T-cell (primary cell): ENCODE measurements at places on chromosomes 3 and 15. TPM values are rescaled to one million over a fixed set of nuclear protein-coding genes. Genes with fewer than 3 reads are reported as not detected.

HRG gene
- total RNA-seq: not detected

SSUH2 gene
- total RNA-seq: not detected

SLC9C1 gene
- not detected for total RNA-seq

GUCA1C gene
- total RNA-seq: not detected

DNA sequence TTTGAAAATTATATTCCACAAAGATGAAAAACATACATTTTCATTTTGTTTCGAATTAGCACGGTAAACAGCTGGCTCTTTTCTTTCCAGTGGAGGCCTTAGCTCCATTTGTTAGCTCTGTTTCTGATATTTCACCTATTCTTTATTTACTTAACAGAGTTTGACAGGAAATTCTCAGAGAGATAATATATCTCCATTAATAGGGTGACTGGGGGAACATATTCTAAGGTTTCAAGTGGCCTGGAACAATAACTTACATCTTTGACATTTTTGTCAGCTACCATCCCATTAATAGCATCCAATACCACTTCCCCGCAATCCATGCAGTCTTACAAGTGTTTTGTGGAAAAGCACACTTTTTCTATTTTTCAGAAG lies 577.6 kb upstream of the MDFIC2 start:
- DNase-seq: no peak

GRCh38 chr15:71189718-71190117 lies 74.4 kb downstream of the THSD4 start:
- no peak for DNase-seq

DNA sequence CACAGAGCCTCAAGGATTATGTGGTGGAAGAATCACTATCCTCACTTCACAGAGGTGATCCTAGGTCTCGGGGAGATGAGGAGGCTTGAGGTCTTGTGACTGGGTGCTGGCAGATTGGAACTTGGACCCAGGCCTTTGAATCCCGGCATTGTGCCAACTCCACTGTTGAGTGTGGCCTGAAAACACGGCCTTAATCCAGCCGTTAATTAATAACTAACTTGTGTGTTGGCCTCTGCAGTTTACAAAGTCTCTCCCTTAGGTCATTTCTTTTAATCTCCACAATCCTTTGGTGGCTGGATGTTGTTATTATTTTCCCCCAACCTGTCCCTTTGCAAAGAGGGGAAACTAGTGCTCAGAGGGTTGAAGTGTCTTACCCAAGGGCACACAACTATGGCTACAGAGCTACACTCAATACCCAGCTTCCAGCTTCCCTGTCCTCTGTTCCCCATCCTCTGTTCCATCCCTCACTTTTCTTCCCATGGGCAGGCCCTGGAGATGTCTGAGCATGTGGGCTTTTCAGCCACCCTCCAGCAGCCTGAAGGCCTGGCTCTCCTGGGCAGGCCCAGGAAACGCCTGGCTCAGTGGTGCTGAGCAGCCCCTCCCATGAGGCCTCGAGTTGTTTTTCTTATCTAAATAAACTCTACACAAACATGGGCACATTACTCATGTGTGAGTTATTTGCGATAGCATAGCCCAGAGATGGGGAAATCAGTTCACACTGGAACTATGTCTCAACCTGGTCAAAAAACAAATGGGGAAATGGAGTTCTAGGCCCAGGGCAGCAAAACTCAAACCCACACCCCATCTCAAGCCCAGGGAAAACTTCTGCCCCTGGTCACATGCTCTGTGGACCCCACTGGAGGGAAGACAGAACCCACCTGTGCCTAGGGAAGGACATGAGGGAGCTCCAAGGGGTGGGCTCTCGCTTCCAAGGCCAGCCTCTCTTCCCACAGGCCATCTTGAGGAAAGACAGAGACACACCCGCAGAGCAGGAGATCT lies 16.8 kb upstream of the SMAD3 start:
- DNase-seq: no peak

DNA sequence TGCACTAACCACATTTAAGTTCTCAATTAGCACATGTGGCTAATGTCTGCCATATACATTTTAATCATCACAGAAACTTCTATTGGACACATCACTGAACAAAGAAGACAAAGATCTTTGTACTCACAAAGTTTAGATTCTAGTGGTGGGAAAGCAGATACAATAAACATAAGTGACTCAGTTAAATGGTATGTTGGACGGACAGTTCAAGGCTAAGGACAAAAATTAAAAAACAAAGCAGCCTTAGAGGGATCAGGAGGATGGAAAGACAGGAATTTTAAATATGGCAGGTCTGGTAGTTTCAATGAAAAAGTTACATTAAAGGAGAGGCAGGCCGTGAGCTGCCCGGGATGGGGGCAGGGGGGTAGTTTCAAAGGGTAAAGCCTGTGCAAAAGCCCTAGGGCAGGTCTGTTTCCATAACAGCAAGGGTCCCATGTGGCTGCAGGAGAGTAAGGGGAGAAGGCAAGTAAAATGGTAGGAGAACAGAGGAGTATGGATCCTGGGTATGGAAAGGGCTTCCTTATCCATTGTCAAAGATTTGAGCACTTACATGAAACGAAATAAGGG lies 220.7 kb downstream of the FHIT start:
- DNase-seq: no peak

DNA sequence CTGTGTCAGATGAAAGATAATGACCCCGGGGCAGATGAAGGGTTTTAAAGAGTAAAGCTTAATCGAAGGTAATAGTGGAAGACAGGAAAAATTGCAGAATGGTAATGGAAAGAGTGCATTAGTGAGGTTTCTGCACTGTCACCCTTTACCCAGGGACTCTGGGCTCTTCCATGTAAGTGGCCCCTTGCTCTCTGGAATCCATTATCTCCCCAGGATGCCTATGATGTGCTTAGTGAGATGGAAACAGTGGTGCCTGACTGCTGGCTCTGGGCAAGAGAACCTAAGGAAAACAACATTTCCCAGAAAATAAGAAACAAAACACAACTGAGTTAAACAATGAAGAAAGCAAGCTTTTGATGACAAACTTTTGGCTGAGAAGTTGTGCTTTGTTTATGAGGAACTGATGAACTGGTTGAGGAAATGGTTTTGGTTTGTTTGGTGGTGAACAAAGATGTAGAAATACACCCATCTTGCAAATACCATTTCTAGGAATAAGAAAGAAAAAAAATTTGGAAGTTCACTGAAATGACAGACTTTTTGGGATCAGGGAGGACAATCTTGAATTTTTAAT lies 119.9 kb upstream of the RASGRP1 start:
- no peak for DNase-seq

GRCh38 chr15:26017665-26018064 lies 154.5 kb upstream of the ATP10A start:
- no peak for DNase-seq

- DNase-seq: no peak
These were observed 154.5 kb upstream of the TBL1XR1 start for GRCh38 chr3:177351757-177352158.

DNA sequence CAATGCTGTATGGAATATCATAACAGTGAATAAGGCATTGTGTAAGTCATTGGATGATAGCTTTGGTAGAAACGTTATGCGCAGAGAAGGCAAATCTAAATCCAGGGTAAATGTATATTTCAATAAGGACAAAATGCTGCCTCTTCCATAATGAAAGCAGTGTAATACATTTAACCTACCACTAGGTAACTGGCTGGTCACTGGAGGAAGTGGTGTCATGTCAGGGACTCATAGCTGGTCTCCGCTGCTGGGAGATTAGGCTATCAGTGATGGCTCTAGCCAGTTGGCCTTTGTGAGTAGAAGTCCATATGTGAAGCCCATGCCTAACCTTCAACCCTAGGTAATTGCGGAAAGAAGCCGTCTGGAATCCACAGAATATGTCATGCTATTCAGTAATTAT lies 140.9 kb downstream of the NLGN1 start:
- DNase-seq: no peak

DNA sequence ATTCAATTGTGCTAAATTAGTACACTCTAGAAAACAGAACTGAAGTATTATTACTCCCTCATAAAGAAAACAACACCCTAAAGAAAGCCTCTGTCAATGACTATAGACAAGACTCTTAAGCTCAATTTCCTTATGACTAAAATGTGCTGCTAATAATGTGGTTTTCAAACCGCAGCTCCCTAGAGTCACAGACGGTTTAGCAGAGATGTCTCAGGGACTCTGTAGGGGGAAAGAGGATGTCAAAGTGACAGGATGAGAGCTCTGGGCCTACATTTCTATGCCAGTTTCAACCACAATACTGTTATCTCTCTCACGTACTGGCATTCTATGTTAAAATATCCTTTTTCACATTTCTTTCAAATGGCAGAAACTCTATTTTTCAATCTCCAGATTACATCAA lies 37.6 kb upstream of the WDR49 start:
- DNase-seq: no peak

GRCh38 chr15:51846463-51847230 lies 17.2 kb downstream of the TMOD3 start:
- no peak for DNase-seq

DNA sequence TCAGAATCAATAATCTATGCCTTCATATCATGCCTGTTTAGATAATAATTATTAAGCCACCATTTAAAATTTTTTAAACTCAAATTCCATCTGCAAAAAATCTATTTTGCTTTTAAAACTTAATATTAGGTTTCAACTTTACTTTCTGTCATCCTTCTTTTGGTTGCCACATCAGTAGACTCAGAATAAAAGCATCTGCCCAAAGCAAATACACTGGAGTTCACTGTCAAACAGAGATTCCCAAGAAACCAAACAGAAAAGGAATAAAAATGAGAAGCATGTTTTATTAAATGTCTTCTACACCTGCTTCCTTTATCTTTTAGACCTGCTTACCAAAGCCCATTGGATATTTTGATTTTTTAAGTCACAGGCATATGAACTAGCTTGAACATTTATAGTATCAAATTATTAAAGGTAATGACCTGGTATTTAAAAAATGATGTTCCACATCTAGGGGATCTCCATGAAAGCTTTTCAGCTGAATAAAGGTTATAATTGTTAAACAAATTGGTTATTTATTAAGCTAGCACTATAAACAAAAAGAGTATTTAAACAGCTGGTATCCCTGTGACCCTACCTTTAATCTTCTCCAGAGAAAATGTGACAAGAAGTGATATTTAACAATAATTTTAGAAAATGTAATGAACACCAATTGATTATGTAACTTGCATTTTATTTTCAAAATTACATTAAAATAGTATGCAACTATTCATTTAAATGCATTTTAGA lies 62.5 kb downstream of the ALCAM start:
- DNase-seq: no peak

DNA sequence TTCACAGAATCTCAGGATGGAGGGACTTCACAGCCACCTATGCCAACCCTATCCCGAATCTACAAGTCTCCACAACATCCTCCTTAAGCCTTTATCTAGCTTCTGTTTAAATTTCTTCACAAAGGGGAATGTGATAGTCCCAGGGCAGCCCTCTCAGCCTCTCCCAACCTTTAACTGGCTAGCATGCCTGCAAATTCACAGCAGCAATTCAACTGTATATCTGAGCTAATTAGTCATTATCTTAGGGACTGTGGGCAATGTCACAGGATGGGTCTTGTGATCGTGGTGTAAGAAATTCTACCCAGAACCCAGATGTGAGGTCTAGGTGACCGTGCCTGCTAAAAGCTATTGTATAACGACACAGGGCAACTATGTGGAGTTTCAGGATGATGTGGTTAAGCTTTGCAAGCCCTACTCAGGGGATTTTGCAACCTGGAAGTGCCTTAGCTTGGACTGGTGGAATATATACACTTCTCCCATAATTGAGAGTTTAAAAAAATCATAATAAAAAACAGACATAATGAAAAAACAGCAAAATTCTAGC lies 65.5 kb upstream of the FBN1 start:
- no peak for DNase-seq

DNA sequence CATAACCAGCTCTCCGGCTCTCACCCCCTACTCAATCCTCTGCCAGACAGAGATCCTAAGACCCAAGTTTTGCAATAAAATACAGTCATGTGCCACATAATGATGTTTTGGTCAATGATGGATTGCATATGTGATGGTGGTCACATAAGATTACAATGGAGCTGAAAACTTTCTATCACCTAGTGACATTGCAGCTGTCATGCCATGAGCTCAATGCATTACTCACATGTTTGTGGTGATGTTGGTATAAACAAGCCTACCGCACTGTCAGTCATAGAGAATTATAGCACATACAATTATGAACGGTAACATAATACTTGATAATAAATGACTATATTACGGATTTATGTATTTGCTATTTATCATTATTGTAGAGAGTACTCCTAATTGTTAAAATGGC lies 26.9 kb upstream of the SAMMSON start:
- no peak for DNase-seq

GRCh38 chr3:67901681-67902080 lies 247.3 kb upstream of the SUCLG2 start:
- no peak for DNase-seq

DNA sequence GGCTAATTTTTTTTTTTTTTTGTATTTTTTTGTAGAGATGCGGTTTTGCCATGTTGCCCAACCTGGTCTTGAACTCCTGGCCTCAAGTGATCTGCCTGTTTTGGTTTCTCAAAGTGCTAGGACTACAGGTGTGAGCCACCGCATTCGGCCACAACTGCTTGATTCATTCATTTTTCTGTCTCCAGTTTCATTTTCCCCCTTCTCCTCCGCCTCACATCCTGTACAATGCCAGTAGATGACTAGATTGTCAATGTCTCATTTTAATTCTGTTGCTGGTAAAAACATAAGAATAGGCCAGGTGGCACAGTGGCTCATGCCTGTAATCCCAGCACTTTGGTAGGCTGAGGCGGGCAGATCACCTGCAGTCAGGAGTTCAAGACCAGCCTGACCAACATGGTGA lies 12.0 kb upstream of the ZNF592 start:
- DNase-seq: peak; percentile 55

DNA sequence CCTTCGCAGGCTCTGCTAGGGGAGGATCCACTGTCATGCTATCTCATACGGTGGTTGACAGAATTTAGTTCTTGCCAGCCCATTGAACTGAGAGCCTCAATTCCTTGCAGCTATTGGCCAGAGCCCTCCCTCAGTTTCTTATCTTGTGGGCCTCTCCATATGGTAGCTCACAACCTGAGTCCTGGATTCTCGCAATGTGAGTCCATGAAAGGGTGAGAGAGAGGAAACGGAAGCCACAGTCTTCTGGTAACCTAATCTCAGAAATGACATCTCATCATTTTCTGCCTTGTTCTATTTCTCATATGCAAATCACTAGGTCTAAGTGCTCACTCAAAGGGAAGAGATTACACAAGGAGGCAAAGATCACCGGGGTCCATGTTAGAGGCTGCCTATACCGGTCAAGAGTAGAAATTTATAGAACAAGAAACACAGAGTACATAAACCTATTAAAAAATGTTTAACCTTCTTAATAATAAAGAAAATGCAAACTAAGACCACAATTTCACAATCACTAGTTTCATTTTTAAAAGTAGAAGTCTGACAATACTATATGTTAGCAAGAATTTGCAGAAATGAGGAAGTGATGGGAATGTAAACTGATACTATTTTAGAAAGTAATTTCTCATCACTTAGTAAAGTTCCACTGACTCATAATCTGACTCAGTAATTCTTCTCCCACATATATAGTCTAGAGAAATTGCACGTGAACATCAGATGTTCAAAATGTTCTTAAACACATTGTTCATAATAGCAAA lies 378.4 kb upstream of the AGTR1 start:
- DNase-seq: no peak

- no peak for DNase-seq
These were observed 20.2 kb upstream of the PPP1R2 start for GRCh38 chr3:195563317-195563716.

GRCh38 chr3:64638981-64639481 lies 48.8 kb downstream of the ADAMTS9 start:
- DNase-seq: no peak
